ENCODE measurements at places on chromosomes 13 and 19.

- DNase-seq = no peak
Measured at GRCh38 chr13:59172076-59172475, 991.7 kb downstream of the DIAPH3 start.

DNA sequence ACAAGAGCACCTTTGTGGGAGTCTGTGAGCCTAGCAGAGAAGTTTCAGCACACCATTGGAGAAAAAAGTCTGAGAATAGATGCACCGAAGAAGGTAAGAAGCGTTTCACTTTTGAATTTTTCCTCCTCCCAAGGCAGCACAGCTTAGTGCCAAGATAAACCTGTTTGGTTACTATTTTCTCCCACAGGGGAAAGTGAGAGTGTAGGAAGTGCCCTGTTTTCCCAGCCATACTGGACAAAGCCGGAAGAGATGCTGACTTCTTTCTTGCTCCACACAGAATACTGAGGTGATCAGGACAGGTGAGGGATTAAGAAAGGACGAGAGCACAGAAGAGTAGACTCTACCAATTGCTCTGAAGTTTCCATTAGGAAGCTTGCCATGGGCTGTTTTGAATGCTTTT is 1011.0 kb upstream of the MIR17HG start:
- DNase-seq = no peak

- DNase-seq = no peak
Measured at GRCh38 chr19:5018224-5019015, 49.5 kb downstream of the KDM4B start.

DNA sequence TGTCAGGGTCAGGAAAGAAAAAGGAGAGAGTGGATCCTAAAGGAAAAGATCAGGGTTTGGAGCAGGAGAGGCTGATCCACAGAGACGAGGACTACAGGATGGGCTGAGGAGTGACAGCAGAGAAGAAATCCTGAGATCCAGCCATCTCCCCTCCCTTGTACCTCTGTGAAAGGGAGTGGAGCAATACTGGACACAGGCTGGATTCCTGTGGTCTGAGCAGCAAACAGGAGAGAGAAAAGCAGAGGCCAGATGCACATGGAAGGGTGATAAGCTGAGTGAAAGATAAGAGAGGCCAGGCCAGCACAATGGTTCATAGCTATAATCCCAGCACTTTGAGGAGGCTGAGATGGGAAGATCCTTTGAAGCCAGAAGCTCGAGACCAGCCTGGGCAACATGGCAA is 472.1 kb upstream of the TSHZ3 start:
- no peak for DNase-seq

- no peak for DNase-seq
Measured at GRCh38 chr13:79901336-79901735, 420.4 kb downstream of the NDFIP2 start.

GRCh38 chr13:110414931-110415330 is 107.8 kb downstream of the COL4A2 start:
- DNase-seq = no peak

- DNase-seq = no peak
Measured at GRCh38 chr19:31271306-31271911, 77.8 kb downstream of the TSHZ3 start.
